ENCODE measurements at places on chromosomes 1 and 21.
A peak's percentile ranks its signal among the peaks of the same experiment; 100 is the strongest.

DNA sequence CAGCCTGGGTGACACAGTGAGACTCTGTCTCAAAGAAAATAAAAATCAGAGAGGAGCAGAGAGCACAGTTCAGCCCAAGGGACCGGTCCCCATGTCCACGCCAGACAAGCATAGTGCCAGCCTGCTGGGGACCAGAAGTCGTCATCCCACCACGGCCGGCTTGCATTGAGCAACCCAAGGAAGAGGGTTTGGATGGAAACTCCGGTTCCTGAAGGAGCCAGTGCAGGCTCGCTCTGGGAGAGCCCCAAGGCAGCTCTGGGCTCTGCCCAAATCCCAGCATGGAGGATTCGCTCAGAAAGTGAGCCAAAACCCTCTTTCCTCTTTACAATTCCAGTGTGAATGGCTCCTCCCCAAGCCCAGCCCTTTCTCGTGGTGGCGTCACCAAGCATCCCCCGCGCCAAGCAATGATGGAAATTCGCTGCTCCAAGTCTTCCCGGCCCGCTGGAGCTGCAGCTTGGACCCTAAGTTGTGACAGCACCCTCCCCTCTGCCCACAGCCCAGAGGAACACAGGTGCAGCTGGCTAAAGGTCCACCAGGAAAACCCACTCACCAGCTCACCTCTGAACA lies 64.1 kb upstream of the SLC25A33 start:
- DNase-seq = no peak

- DNase-seq = peak; percentile 63
These were observed 9.8 kb downstream of the COL8A2 start for GRCh38 chr1:36115200-36115669.

DNA sequence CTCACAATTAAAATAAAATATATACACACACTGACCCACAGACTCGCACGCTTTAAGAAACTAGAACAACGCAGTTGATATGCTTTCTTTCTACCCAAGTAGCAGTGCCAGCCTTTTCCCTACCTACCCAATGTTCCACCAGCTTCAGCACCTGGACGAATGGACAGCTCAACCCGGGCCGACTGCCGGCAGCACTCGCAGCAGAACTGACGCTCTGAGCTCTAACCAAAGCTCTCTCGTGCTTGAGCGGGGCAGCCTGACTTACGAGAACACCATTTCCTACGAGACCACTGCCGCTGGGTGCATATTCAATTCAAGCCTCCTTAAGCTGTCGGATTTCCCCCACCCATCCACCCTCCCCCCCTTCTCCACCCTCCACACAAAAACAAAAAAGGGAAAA lies 127.4 kb upstream of the DPYD start:
- DNase-seq = peak; percentile 66

GRCh38 chr1:11056504-11056903 lies 3.3 kb downstream of the SRM start:
- no peak for DNase-seq

DNA sequence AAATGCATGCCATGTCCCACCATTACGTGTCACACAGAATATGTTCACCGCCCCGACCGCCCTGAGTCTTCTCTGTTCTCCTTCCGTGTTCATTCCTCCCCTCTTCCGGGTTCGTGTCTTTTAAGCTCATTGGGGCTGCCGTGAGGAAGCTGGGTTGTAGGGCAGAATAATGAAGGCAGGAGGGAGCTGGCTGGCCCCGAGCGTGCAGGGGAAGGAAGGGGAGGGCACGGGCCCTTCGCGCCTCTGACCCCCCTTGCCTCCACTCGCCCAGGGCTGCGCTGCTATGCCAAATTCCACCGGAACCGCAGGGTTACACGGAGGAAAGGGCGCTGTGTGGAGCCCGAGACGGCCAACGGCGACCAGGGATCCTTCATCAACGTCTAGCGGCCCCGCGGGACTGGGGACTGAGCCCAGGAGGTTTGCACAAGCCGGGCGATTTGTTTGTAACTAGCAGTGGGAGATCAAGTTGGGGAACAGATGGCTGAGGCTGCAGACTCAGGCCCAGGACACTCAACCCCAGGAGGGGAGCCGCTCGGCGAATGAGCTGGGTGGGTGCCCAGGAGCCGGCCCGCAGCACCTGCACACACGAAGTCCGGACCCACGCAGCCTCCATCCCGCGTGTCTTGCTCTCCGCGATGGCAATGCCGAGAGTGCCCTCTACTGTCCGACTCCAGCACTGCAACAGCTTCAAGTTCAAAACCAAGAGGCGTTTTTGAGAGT lies 16.5 kb upstream of the AGTRAP start:
- DNase-seq = peak; percentile 85

DNA sequence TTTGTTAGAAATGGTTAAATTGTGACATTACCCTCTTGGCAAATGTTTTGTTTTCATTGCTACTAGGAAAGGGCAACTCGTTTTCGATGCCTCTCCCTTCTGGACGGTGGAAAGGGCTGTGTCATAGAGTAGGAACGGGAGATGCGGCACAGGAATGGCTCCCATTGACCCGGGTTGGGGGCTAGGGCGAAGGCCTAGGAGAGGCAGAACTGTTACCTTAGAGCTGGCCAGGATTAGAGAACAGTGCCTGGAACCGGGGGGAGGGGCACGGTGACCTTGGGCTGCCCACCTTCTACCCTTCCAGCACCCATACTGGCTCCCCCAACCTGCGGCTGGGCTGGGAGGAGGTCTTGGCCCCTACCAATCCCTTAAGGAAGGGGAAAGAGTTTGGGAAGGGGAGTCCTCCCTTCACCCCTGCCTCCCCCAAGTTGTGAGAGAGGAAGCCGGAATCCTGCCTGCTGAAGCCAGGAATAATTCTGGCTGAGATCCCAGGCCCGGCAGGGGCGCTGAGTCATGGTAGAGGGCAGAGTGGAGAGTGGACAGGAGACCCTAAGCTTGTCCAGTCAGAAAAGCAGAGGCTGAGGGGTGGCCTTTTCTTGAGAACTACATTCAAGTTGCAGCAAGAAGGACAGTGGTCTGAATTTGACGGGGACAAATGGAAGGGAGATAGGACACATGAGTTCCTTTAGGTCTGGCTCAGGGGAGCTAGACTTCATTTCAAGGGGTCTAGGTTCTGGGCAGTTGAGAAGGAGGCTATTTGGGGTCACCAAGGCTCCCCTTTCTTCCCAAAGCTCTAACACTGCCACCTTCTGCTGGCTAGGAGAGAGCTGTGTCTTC lies 8.2 kb downstream of the LMNA start:
- DNase-seq = peak; percentile 64

DNA sequence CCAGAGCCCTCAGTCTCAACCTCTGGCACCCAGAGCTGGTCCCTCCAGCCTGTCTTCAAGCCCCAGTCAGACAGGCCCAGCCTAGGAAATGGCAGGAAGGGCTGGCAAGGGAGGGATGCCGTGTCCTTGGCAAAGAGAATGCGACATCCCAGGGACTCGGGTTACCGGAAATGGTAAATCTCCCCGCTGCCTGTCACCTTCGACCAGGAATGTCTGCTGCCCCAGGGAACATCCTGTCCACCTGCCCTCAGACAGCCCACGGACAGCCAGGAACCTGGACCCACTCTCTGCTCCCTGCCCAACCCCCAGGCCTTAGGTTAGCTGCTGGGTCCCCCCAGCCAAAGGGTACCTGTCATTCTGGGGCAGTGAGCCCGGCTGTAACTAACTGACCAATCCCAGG lies 23.9 kb downstream of the HSPG2 start:
- no peak for DNase-seq

DNA sequence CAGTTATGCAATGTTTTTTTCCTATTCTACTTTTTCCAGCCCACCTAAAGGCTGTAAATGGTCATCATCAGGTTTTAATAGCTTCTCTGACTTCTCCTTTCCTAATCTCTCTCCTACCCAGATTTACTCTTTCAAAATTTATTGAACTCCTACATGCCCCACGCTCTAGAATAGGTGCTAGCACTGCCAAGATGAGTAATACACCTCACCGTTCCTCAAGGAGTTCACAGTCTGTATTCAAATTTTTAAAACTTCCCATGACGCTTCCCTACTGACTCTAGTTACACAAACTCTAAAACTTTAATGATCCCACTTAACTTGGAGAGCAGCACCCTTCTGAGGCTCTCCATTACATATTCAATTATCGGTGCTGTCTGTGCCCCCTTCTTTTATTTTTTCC lies 51.6 kb downstream of the ALG14 start:
- no peak for DNase-seq

GRCh38 chr21:44761011-44761729 lies 40.5 kb downstream of the UBE2G2 start:
- DNase-seq = no peak

- DNase-seq = no peak
These were observed 221.3 kb downstream of the PLPP3 start for GRCh38 chr1:56357927-56358690.

DNA sequence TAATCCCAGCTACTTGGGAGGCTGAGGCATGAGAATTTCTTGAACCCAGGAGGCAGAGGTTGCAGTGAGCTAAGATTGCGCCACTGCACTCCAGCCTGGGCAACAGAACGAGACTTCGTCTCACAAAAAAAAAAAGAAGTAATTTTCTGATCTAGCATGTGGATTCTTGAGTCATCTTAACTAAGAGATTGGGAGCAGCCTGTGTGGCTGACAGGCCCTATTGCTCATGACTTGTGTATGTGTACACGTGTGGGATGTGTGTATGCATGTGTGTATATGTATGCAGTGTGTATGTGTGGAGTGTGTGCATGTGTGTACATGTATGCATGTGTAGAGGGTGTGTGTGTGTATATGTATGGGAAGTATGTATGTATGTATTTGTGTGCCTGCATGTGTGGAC lies 29.5 kb downstream of the DOP1B start:
- no peak for DNase-seq

DNA sequence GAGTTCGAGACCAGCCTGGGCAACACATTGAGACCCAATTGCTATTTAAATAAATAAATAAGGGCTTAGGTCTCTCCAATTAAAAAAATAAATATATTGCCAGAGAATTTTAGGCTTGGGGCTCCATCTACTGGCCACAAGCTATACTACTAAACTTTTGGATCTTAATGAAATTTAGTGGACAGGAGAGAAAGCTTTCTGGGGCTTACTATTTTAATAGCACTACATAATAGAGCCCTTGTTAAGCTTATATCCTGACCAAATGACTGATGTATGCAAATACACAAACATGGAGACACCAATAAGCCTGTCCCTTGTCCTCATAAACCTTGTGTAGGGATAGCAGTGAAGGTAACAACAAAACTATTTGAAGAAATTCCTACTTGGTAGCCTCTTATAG lies 18.4 kb downstream of the CCT3 start:
- no peak for DNase-seq

DNA sequence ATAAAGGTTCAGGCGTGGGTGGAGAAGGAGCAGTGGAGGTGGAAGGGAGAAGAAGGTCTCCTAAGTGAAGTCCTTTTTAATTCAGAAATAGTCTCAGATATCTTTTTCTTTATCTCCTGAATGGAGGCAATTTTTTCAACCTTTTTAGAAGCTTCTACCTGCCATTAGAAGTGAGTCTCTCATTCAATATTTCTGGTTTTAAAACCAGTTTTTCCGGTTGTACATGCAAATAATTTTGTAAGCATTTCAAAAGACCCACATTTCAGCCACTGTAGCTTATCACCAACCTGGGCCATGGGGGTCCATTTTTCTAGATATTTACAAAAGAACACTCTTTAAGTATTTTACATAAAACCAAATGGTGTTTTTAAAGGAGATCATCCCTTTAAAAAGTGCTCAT lies 1280.2 kb downstream of the NCAM2 start:
- DNase-seq = no peak

- no peak for DNase-seq
These were observed 281.0 kb upstream of the RUNX1 start for GRCh38 chr21:35329940-35330660.

DNA sequence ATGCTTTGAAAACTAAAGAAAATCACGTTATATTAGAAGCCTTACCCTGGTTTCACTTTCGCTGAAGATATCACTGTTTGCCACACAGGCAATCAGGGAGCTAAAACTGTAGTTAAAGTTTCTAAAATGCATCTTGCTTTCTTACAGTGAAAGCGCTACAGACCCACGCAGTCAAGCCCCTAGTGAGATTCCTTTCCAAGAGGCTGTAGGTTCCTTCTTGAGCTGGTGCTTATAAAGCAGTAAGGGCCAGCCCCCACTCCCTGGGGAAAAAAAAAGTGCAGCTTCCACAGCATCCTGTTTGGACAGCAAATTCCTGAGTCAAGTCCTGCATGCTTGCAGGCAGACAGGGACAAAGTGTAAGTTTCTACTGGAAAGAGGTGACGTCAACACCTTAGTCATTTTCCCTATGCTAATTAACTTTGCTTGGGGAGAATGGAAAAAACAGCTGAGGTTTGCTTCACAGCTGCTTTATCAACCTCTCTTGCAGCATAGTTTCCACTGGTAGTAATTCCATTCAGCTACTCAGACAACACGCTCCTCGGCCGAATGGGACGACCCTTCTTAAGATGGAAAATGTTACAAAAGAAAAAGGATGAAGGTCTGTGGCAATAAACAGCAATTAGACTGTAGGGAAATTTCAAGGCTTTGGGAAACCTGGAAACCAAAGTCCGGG lies 14.7 kb upstream of the KCNE1 start:
- no peak for DNase-seq

- DNase-seq = no peak
These were observed 57.5 kb downstream of the KIF26B start for GRCh38 chr1:245212221-245212710.

All from C1 segment of cervical spinal cord (tissue), 14 donors.